ENCODE measurements at places on chromosomes 11 and 22.

- DNase-seq: no peak
Observed at GRCh38 chr22:38724926-38725571, 19.3 kb downstream of the GTPBP1 start.

- DNase-seq: no peak
Observed at GRCh38 chr11:72614381-72614780, 59.8 kb downstream of the PDE2A start.

DNA sequence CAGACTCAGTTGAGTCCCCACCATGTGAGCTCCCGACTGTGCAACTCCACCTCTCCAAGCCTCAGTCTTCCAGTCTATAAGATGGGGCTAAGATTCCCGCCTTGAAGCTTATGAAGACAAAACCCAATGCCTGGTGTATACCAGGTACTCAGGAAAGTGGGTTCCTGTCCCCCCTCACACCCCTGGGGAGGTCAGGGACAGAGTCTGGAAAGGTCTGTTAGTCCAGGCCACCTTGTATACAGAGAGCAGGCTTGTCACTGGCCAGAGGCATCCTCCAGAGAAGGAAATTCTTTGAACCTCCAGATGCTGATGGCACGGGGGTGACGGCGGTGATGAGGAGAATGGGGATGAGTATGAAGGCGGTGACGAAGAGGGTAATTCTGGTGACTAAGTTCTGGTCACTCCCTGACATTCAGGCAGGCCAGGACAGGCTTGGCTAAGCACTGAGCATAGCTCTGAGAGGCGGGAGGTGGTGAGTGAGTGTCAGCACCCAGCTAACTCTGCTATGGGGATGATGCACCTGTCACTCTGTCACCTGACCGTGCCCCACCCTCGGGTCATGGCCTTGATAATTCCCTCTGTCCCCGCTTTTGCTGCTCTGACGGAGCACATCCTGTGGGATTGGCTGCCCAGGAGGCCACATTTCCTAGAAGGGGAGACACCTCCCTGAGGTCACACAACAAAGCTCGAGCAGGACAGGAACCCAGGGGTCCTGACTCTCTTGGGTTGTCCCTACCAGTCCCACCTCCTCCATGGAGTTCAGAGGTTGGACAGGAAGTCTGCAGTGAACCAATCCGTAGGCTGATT lies 30.9 kb upstream of the CSNK1E start:
- no peak for DNase-seq

DNA sequence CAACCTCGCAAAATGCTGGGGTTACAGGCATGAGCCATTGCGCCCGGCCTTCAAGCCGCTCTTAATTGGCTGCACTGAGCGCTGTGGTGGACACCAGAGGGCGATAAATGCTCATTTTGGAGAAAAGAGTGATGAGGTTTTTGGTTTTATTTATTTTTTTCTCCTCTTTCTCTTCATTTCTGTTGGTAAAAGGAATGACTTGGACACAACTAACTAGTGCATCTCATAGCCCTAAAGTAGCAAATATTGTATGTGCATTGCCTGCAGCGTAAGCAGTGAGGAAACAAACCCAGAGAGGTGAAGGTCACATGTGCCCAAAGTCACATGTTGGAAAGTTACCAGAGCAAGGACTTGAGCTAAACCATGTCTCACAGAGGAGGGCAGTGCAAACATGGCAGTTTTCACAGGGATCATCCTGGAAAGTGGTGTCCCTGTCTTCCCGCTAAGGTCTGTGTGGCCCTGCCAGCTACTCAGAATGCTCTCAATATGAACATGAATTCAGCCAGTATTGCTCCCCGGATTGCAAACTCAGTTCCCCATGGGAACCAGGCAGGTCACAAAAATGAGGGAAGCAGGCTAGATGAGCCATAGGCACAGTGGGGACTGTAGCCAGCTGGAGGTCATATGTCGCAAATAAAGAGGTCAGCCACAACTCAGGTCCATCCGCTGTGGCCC lies 8.6 kb upstream of the CD82 start:
- no peak for DNase-seq

DNA sequence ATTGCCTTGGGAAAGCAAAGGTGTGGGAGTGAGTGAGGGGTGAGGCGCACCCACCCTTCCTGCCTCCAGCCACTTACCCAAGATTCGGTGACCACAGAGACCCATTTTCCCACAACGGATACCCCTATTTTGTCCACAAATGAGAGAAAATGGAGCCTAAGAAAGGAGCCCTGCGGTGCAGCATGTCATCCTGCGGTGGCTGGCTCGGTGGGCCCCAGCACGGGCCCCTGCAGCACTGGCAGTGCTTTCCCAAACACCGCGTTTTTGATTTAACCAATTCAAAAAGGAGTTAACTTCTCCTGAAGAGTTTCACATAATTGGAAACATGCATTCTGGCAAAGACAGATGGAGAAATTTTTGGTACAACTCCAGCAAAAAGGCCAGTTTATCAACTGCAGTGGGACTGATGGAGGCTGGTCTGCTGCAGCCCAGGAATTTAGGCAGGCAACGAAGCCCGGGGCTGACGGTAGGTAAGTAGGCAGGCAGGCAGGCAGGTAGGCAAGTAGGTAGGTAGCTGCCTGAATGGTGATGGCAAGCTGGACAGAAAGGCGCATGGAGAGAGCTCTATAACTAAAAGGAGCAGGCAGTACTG lies 84.2 kb downstream of the FDX1 start:
- no peak for DNase-seq

DNA sequence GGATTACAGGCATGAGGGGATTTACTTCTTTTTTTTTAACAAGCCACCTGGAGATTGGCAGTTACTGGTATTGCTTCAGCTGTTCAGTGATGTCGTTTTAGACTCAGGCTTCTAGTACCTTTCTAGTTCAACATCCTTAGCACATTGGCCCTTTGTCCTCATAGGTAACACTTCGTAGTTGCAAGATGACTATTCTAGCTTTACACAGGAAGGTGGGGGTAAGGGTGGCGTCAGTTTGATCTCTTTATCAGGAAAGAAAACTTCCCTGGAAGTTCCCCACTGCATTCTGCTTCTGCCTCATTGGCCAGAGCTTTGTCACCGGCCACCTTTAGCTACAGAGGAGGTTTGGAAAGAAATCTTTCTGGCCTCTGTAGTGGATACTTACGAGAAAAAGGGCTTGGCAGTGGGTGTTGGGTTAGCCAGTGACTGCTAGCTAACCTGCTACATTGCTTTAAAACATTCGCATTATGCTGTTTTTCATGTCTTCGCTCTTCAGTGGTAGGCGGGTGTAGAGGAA lies 40.7 kb downstream of the SFI1 start:
- no peak for DNase-seq

DNA sequence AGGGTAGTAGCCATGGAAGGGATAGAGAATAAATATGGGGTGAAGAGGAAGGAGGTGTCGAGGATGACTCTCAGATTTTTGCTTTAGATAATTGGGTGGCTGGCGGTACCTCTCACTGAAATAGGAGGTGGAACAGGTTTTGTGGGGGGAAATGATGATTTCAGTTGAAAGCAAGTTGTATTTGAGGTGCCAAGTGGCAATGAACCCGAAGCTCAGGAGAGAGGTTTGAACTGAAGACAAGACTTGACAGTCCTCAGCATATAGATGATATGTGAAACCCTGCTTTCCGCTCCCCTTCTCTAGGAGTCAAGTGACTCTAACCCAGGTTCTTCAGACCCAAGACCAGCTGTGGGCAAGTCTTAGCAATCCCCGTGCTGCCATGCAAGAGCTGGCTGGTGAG lies 33.7 kb downstream of the RRP8 start:
- DNase-seq: no peak

DNA sequence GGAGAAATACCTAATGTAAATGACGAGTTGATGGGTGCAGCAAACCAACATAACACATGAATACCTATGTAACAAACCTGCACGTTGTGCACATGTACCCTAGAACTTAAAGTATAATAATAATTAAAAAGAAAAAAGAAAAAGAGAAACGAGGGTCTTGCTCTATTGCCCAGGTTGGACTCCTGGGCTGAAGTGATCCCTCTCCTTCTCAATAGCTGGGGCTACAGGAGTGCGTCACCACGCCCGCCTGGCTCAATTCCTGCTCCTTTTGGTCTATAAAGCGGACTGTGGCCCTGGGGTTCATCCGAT lies 521 bp upstream of the PTS start:
- no peak for DNase-seq

- DNase-seq: no peak
Observed at GRCh38 chr11:894575-895201, 15.9 kb downstream of the CHID1 start.

- DNase-seq: no peak
Observed at GRCh38 chr11:93537767-93538261, 5.4 kb downstream of the SMCO4 start.

DNA sequence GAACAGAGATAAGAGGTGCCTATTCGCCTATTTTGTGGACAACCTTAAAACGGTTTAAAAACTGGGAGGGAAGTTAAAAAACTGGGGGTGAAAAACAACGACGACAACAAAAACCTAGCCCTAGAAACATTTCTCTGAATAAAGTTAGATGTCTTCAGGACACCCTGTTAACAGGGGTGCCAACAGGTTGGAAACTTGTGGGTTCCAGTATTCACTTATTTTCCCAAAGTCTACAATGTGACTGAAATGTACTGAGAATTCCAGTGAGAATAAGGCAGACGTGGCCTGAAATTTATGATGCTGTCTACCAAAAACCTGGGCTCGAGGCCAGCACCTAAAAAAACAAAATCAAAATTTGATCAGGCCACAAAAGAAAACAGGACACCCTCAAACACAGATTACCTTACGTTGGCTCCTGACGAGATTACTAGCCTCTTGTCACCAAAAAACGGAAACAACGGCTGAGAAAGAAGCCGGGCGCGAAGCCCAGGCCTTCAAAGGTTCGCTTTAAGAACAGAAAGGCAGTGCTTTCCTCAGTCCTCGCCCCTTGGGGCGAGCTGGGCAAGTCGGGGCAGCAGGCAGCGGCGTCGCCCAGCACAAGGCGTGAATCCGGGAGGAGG lies 906 bp downstream of the CCDC90B start:
- DNase-seq: no peak

GRCh38 chr11:7488681-7489080 lies 3.4 kb downstream of the OLFML1 start:
- no peak for DNase-seq

- DNase-seq: no peak
Observed at GRCh38 chr11:59247531-59248227, 35.0 kb upstream of the MPEG1 start.

DNA sequence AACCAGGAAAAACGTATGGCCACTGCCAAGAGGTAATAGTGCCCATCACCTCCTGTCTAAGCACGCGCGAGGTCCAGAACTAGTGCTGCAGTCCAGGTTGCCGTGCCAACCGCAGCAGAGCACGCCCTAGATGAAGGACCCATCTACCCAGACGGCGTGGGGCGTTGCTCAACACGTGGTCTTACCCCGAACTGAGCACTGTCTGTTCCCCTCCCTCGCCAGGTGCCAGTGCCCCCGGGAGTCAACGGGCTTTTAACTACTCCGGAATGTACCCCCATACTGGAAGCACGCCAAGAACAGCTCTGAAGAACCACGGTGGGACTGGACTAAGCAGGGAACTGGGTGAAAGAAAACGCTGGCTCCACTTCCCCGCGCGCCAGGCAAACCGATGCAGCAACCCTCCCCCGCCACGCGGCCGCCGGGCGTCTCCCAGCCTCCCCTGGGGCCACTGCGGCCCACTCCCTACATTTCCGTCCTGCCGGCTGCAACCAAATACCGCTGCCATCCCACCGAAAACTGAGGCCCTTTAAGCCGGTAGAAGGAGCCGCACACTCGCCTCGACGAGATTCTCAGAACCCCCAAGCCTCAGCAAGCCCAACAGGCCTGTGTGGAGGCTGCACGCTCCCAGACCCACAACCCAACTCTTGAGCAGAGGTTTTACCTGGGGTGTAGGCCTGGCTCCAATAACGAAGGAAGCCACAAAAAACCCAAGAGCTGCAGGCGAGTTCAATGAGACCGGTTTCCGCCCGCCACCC lies at the start of gene HSPA8:
TSS of gene HSPA8 (minus strand) at position 734 of the 755 bp plus-strand sequence. CDS start 812 bp downstream, outside the sequence.
- peak; percentile 31 for DNase-seq

DNA sequence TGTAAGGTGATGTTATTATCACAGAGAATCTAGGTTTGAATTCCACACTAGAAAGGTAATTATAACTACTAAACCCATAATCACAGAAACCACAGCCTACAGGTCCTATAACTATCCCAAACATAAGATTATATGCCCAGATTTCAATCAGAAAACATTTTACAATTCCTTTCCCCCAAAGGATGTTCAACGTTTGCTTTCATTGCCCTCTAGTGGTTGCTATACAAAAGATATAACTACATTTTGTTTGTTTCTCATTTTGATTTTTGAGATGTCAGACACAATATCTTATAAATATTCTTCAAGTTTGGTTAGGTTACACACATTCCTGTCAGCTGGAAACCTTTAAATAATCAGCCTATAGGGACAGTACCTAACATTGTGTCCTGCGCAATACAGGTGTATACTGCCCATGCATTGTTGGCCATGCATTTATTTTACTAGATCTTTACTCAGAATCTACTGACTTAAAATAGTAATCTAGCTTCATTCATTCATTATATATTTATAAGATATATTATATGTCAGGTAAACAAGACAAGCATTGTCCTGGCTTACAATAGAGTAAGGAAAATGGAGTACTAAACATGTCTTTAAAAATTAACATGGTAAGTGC lies 530.5 kb upstream of the CCDC90B start:
- DNase-seq: no peak

Data from activated gamma-delta T cell (primary cell).